ENCODE measurements at places on chromosomes 11 and 22.
A peak's percentile ranks its signal among the peaks of the same experiment; 100 is the strongest.

- no peak for DNase-seq
Measured at GRCh38 chr11:32508780-32509179, 73.4 kb upstream of the WT1 start.

DNA sequence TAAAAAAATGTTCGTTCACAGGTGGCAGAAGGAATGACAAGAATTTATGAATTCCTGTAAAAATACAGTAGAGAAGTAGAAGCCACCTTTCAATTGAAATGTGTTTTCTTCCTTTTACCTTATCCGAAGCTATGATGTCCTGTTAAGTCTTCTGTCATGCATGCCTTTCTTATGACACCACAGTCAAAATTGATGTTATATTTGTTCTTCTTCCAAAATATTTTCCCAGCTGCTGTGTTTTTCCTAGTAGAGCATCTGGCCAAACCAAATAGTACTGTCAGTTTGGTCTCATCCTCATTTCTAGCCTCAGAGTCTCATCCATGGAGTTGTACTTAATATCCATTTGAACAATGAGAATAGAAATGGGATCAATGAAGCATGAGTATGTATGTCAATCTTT lies 206.1 kb downstream of the PGR start:
- DNase-seq = no peak

- no peak for DNase-seq
Measured at GRCh38 chr11:57214098-57214417, 23.0 kb downstream of the APLNR start.

DNA sequence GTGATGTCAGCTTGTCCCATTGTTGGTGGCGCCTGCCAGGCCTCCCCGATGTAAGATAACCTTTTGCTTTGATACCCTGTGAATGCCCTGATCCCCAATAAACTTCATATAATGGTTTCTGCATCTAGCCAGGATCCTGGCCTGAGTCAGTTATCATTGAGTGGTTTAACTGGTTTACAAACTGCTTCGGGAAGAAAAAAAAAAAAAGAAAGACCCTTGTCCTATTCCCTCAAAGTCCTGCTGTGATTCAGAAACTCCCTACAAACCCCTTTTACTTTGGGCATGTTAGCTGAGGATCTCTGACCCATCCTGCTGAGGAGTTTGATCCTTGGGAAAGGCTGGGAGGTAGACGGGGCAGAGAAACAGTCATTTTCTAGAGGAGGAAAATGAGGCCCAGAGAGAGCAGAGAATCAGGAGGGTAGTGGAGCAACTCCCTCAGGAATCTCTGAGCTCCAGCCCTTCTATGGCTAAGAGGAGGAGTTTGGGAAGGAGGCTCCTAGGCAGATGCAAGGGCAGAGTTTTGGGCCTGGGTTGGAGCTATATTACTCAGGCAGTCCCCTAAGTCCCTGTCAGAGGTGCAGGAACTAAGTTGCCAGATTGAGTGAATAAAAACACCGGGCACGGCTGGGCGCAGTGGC lies 5.4 kb upstream of the CYB5R3 start:
- DNase-seq = no peak

GRCh38 chr22:46758867-46759290 lies 3.6 kb upstream of the TBC1D22A start:
- peak; percentile 74 for DNase-seq

Data from B cell (primary cell).